Cerebellar cortex (tissue), 1 donor: ENCODE measurements at places on chromosomes 12 and 14.

DNA sequence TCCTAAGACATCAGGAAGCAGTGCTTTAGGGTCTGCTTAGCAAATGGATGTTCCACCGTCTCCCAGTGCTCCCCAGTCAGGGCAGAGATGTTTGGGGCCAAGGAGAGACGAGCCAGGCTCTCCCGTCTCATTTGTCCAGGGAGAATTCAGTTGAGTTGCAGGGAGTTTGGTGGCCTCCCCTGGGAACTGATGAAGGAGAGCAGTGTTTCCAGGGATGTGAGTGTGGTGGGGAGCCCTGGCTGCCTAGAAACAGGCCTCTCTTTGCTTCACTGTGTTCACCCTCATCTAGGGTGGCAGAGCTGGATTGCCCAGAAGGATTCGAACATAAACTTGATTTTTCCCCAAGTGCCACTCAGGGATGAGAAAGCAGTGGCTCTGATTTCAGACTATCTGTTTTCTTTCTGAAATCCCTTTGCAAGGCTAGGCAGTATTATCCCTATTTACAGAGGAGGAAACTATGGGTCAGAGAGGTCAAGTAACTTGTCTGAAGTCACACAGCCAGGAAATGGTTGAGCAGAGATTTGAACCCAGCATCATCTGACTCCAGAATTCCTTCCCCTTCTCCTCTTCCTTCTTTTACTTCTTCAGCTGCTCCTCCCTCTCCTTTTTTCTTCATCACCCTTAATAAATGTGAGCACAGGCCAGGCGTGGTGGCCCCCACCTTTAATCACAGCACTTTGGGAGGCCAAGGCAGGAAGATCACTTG is 6.6 kb downstream of the TPCN1 start:
- no peak for DNase-seq

- no peak for DNase-seq
These were observed 177.1 kb upstream of the SLC38A2 start for GRCh38 chr12:46549527-46550265.

DNA sequence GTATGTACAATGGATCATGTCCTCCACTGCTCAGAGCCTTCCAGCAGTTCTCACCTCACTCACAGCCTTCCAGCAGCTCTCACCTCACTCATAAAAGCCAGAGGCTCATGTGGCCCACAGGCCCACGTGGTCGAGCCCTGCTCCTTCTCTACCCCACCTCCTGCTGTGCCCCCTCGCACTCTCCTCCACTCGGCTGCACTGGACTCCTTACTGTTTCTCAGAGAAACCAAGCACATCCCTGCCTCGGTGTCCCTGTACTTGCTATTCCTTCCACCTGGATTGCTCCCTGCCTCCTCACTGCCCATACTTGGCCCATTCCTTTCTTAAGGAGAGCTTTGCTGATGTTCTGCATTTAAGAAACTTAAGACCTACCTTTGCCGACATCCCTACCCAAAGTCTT is 219.7 kb downstream of the ZFP36L1 start:
- no peak for DNase-seq

DNA sequence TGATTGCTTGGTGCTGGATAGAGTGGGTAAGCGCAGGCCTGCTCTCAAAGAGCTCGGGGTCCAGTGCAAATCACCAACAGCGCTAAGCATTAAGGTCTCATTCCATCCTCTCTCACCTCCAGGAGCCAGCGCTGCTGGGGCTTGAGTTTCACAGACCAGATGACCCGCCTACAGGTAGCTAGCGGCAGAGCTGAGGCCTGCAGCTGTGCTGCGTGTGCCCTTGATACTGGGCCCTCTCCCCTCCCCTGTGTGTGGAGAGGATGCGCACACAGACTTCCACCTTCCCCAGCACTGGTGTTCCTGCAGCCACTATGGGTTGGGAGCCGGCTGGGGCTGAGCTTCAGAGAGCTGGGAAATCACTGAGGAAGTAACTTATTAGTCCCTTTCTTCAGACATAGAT is 149.9 kb downstream of the CALM1 start:
- no peak for DNase-seq

DNA sequence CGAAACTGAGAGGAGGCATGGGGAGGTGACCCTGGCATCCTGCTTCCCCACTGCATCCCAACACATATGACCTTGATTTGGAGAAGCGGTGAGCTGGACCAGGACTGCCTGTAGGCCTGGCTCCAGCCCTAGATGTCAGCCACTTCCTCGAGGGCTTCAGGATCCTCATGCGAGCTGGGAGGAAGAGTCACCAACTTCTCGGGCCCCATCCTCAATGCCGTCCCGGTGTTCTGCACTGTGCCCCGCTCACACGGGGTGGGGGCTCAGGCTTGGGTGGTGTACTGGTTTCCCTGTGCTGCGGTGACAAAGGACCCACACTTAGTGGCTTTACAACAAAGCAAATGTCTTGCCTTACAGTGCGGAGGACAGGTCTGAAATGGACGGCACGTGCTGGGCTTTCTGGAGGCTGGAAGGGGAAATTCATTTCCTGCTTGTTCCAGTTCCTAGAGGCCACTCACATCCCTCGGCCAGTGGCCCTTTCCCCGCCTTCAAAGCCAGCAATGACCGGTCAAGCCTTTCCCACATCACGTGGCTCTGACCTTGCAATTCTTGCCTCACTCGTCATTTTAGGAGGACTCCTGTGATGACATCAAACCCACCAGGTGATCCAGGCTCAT is 298.1 kb upstream of the RTL1 start:
- DNase-seq, result no peak

DNA sequence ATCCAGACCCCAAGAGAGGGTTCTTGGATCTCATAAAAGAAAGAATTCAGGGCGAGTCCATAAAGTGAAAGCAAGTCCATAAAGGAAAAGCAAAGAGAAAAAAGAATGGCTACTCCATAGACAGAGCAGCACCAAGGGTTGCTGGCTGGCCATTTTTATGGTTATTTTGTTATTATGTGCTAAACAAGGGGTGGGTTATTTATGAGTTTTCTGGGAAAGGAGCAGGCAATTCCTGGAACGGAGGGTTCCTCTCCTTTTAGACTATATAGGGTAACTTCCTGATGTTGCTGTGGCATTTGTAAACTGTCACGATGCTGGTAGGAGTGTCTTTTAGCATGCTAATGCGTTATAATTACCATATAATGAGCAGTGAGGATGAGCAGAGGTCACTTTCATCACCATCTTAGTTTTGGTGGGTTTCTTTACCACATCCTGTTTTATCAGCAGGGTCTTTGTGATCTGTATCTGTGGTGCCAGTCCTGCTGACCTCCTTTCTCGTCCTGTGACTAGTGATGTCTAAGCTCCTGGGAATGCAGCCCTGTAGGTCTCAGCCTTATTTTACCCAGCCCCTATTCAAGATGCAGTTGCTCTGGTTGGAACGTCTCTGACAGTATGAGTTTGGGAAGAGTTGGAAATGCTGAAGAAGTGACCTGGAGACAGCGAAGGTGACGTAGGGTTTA is 100.5 kb downstream of the ZNF664 start:
- no peak for DNase-seq

- no peak for DNase-seq
These were observed 71.3 kb downstream of the DUSP6 start for GRCh38 chr12:89280833-89281538.

DNA sequence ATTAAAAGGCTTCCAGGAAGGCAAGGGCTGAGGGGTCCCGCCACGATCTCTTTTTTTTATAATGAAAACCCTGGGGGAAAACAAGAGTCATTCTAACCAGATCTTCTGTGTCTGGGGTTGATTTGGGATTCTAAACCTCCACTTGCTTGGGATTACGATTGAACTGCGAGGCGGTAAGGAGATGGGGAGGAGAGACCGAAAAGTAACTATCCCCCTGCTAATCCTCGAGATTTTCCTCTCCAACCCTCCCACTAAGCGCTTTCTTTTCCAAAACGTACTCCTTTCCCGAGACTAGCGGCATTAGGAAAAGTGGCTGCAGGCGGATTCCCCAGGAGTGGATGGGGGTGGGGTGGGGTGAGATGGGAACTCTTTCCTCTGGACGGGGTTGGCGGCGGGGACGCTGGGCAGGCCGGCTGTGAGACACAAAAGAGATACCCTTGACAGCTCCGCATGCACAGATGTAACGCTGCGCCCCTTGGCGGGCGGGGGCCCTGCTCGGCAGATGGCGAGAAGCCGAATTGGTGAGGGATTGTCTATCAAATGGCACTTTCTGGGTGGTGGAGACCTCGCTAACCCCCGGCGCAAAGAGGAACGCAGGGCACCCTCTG is 830 bp upstream of the SRRM4 start:
- peak; percentile 46 for DNase-seq

DNA sequence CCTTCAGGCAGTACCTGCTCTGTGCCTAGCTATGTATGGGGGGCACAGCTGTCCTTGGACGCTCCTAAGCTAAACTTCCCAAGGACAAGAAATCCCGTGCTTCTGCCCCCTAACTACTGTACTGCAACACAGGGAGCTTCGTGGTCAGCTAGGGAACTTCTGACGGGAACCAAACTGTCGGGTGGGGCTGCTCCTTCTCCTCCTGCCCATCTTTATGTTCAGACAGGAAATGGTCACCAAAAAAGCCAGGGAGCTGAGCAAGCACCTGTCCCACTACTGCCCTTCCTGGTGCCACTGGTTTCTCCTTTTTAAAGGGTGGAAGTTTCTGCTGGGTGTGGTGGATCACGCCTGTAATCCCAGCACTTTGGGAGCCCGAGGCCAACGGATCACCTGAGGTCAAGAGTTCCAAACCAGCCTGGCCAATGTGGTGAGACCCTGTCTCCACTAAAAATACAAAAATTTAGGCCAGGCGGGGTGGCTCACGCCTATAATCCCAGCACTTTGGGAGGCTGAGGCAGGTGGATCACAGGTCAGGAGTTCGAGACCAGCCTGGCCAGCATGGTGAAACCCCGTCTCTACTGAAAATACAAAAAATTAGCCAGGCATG is 26.6 kb downstream of the PXN start:
- no peak for DNase-seq

DNA sequence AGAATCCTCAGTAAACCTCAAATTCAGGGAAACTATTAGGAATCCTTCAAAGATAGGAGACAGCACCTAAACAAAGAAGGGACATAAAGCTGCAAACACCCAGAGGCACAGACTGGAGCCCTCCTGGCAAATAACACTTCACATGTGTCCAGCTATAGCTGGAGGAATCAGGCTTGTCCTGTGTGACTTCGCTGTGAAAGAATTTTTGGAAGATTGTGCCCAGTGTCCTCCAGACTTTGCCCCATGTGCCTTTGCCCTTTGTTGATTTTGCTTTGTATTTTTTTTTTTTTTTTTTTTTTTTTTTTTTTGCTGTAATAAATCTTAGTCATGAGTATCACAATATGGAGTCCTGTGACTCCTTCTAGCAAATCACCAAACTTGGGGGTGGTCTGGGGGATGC is 136.8 kb downstream of the KCNH5 start:
- no peak for DNase-seq

GRCh38 chr12:114729731-114730130 is 45.8 kb upstream of the TBX3 start:
- no peak for DNase-seq

GRCh38 chr12:100778967-100779590 is 15.5 kb upstream of the ANO4 start:
- DNase-seq, result no peak
